Stimulated activated CD8-positive, alpha-beta memory T cell treated with anti-CD3 and anti-CD28 coated beads, Interleukin-4, amount 100 ng/mL, for 24 hours (primary cell): ENCODE measurements at places on chromosomes 7 and 10.

- no peak for DNase-seq
Measured at GRCh38 chr7:78529392-78529791, 730.8 kb downstream of the PHTF2 start.

- DNase-seq = peak; percentile 48
Measured at GRCh38 chr7:2757904-2758672, 70.1 kb downstream of the AMZ1 start.

DNA sequence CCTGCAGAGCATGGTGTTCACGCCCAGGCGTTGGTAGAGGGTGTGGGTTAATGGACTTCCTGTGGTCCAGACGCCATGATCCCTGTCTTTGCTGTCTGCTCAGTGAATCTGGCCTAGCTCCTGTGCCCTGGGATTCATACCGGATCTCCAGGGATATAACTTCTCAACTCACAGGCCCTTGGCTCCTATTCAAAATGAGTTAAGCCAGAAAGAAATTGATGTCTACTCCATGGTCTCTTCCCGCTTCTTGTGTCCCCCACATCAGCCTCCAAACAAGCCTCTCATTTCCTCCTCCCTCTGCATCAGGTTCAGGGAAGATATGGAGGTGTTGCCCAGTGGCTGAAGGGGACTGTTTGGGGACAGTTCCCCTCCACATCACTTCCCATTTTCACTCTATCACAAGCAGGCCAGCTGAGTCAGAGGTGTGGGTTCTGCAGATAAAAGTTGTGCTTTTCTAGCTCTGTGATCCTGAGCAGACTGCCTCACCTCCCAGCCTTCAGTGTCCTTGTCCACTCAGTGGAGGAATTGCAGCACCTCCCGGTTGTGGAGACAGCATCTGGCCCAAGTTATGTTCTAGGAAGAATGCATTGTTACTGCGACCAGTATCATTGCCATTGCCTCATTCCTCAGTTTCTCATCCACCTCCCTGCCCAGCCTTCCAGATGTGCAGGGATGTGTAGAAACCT lies 22.5 kb downstream of the AKR1E2 start:
- no peak for DNase-seq

DNA sequence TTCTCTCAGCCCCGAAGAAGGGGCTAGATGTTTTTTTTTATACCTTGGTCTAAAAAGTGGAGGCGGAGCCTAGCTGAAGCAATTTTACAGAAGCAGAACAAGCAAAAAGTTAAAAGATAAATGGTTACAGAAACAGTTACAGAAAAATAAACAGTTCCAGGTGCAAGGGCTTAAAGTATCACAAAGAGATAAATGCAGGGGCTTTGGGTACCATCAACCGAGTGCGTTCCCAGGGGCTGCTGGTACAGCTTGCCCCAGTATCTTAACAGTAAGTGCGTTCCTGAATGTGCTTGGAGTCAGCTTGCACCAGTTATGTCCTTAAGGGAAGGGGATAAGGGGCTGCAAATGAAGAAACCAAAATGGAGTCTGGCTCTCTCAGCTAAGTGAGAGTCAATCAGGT lies 173.9 kb upstream of the MBL2 start:
- DNase-seq = no peak

DNA sequence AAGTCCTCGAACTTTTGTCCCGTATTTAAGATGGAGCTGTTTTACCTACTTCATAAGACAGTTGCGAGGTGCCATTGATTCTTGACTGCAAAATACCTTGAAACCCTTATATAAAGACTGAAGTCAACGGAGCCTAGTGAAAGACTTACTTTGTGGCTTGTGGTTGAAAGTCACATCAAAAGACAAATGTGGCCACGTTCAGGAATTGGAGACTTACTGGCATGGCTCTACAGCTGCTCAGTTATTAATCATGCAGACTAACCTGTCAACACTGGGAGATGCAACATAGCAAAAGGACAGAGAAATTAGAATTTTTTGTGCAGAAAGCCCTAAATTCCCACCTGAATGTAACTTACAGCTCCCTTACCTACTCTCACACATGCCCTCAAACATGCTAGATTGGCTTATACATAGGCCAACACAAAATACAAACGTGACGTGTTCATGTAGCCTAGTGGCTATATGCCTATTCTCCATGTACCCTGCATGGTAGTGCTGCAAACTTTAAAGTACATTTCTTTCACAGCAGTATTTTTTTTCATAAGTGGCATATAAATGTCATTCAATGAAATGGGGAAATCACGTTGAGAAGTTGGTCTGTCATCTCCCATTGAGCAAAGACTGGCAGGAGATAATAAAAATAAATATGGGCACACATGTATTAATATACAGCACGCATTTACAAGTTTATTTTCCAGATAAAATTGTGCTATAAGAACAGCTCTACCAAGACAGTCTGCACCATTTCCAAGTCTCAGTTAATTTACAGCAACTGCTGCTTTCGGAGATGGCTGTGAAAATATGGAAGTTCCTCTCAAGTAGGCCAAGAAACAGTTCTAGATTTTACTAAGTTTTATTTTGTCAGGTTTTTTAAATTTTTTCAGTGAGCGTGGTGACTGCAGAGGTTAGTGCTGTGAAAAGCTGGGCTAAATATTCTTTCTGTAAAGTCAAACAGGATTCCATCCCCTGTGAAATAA lies 170.4 kb upstream of the C7orf33 start:
- no peak for DNase-seq

DNA sequence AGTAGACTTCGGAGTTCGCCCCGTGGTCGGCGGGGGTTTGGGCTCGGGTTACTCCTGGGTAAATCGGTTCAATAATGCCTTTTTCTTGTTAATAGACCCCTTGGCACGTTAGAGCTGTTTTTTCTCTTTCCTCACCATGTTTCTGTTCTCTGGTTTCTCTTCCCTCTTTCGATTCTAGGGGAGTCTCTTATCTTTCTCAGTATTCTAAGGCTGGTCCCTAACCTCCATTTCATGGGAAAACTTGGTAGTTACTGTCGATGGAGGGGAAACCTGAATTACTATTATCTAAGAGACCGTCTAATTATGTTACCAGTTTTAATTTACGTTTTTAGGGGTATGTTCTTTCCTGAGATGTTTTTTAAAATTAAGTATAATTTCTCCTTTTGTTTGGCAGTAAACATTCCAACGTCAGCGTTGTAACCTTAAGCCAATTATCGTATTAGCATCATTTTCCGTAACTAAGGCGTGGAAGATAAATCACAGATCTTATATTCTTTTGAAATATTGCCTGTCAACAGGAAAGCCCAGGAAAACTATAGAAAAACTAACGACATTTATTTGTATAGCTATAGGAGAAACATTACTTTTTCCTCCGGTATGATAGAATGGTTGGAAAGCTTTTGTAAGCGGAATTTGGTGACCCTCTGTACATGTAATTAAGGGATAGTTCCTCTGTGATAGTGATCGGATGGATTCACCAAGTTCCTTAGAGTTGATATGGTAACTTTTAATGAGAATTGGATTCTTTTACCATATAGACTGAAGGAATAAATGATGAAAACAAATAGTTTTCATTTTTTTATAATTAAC lies 847 bp downstream of the BTAF1 start:
- DNase-seq = no peak
